ENCODE measurements at places on chromosomes 6 and 20. TPM values are rescaled to one million over a fixed set of nuclear protein-coding genes. Genes with fewer than 3 reads are reported as not detected.

PXDC1 gene
- 78.7 TPM for total RNA-seq

GSTA2 gene
- not detected for total RNA-seq

DNA sequence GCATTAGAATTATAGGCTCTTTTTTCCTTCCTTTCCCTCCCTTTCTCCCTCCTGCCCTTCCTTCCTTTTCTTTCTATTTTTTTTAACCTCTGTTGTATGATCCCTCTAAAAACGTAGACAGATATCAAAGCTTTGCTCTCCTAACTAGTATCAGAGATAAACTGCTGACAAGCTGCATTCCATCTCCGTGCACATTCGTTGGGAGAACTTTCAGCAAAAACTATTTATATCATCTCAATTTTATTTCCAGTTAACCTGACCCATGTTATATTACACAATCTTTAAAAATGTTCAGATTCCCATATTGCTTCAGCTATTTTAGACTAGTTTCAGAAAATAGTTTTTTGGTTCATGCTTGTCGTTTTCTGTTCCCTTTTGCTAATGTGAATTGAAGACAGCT lies 47.3 kb downstream of the RNF217 start:
- H3K27me3 ChIP-seq, result no peaks in the 10 kb centered on the region
- peak overlapping the region; percentile 1 for H3K27ac ChIP-seq
- H3K4me3 ChIP-seq, result no peak overlapping the region
- peaks cover 10% of the 10 kb centered on the region for H3K4me1 ChIP-seq
- H3K36me3 ChIP-seq, result no peaks in the 10 kb centered on the region

DNA sequence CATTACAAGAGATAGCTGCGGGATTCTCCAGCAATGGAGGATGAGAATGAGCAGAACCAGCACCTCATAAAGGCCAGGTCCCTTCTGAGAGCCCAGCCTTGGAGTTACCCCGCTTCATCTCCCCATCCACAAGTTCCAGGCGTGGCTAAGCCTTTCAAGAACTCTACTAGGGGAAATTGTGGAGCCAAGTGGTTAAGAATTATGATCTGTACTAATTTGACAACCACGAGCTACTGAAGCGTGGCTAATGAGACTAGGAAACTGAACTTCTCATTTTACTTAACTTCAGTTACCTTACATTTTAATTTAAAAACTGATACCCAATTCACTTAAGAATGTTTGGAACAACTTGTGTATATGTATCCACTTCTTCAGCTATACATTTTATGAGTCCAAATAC lies 401.0 kb downstream of the PTPRT start:
- H3K27me3 ChIP-seq, result no peaks in the 10 kb centered on the region
- no peaks in the 10 kb centered on the region for H3K36me3 ChIP-seq
- H3K27ac ChIP-seq, result no peak overlapping the region
- no peaks in the 10 kb centered on the region for H3K4me1 ChIP-seq

- no peak for DNase-seq
- H3K27me3 ChIP-seq, result no peaks in the 10 kb centered on the region
- peaks cover 38% of the 10 kb centered on the region for H3K36me3 ChIP-seq
- H3K27ac ChIP-seq, result no peak overlapping the region
These were observed 62.9 kb downstream of the SSR1 start for GRCh38 chr6:7249946-7250643.

- H3K27me3 ChIP-seq, result no peaks in the 10 kb centered on the region
- no peak for DNase-seq
- H3K4me3 ChIP-seq, result no peak overlapping the region
- no peaks in the 10 kb centered on the region for H3K4me1 ChIP-seq
These were observed 396.1 kb upstream of the SULF2 start for GRCh38 chr20:48181261-48181935.

DNA sequence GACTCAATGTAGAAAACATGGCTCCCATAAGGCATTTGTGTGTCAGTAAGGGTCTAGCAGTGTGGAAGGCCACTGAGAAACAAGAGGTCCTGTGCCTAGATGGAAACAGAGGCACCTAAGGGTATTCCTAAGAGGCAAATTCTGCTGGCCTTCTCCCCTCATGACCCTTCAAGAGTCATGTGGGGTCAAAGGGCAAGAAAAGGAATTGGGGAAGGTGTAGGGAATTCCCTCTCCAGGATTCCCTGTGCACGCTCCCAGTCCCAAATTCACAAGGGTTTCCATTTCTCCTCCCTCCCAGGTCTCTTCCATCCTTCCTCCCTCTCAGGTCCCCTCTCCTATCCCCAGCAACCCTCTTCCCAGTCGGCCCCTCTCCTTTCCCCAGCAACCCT lies 568 bp downstream of the AGPAT1 start:
- H3K27ac ChIP-seq, result no peak overlapping the region
- H3K27me3 ChIP-seq, result no peaks in the 10 kb centered on the region
- no peak for DNase-seq
- peaks cover 25% of the 10 kb centered on the region for H3K4me1 ChIP-seq

Data from thyroid gland (tissue), 4 donors.